Sigmoid colon (tissue), 7 donors: ENCODE measurements at places on chromosomes 1 and 21. TPM values are rescaled to one million over a fixed set of nuclear protein-coding genes. Genes with fewer than 3 reads are reported as not detected.

DNA sequence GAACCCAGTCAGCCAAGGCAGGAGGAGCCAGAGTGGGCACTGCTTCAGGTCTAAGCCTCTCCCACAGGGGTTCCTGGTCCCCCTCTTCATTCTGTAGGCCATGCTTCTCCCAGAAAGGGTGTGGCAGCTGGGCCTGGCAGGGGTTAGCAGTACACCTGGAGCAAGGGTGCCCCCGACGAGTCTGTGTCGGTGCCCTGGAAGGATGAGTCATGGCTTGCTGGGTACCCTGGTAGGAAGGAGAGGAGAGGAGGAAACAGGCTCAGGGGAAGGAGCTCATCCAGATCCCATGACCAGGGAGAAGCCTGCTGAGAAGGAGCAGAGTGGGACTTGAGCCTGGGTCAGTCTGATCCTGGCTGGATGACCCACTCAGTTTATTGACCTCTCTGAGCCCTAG lies 10.3 kb downstream of the KDF1 start:
- no peak overlapping the region for H3K4me3 ChIP-seq
- H3K4me1 ChIP-seq = no peaks in the 10 kb centered on the region
- no peak for DNase-seq
- H3K27me3 ChIP-seq = no peaks in the 10 kb centered on the region

GRCh38 chr1:96487971-96488370 lies 233.6 kb upstream of the PTBP2 start:
- peaks cover 54% of the 10 kb centered on the region for H3K4me1 ChIP-seq
- no peak overlapping the region for H3K4me3 ChIP-seq
- H3K27ac ChIP-seq = peak overlapping the region; percentile 79
- no peaks in the 10 kb centered on the region for H3K27me3 ChIP-seq
- no peaks in the 10 kb centered on the region for H3K36me3 ChIP-seq
- peak; percentile 69 for DNase-seq

DNA sequence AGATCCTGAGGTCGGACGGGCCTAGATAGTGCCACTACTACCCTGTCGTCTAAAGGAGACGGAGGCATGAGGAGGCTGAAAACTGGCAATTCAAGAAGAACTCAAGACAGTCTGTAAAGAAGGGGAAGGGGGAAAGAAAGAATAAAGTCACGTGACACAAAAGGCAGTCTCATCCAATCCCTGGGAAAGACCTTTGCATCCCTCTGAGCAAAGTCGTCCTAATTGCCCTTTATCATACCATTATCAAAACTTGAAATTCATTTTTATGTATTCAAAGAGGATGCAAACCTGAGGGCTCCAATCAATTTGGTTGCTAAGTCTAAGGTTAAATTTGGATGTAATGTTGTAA lies 2.2 kb downstream of the DUSP10 start:
- DNase-seq = no peak
- peaks cover 9% of the 10 kb centered on the region for H3K36me3 ChIP-seq
- peak overlapping the region; percentile 97 for H3K27ac ChIP-seq
- no peaks in the 10 kb centered on the region for H3K27me3 ChIP-seq
- H3K4me1 ChIP-seq = peaks cover 68% of the 10 kb centered on the region

Gene TFF3
- polyA plus RNA-seq = 3,772 TPM

DNA sequence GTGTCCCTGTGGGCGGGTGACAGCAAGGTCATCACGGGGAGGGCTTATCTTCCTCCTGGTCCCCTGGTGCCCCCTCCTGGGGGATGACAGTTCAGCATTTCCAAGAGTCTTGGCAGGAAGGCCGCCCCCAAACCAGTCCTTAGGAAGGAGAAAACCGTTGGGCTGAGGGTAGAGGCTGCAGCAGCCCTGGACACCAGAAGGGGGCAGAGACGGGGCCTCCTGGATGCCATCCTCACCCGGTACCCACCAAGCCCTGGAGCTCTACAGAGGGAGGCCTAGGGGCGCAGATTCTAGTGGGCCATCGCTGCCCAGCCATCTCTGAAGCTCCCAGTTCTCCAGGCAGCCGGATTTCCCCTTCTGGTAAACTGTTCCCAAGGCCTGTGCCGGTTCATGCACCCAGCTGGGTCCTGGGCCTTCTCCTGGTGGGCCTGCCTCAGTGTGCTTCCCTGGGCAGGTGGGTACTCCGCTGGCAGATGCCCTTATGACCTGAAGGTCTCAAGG lies 14.8 kb upstream of the ZNF669 start:
- no peak overlapping the region for H3K4me3 ChIP-seq
- H3K4me1 ChIP-seq = no peaks in the 10 kb centered on the region
- no peaks in the 10 kb centered on the region for H3K36me3 ChIP-seq
- no peak overlapping the region for H3K27ac ChIP-seq
- DNase-seq = no peak

- peaks cover 24% of the 10 kb centered on the region for H3K4me1 ChIP-seq
- no peak overlapping the region for H3K4me3 ChIP-seq
- no peaks in the 10 kb centered on the region for H3K27me3 ChIP-seq
- no peak overlapping the region for H3K27ac ChIP-seq
- no peak for DNase-seq
Measured at GRCh38 chr1:192795916-192796618, 12.8 kb upstream of the RGS2 start.

DNA sequence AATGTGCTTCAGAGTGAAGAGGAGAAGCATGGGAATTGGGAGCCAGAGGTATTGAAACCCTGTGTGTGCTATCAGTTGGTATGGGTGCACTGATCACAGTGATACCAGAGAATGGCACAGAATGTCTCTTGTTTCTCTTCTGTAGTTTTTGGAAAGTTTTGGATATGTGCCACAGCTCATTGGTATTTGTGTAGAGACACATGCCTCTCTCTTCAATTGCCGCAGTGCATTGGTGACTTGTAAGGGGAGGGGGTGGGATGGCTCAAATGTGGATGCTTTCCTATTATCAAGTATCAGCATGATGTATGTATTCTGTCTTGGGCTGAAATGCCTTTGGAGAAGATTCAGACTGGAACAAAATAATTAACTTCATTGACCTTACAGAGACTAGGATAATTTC lies 101.0 kb downstream of the HMCN1 start:
- H3K4me1 ChIP-seq = no peaks in the 10 kb centered on the region
- no peak overlapping the region for H3K4me3 ChIP-seq
- no peaks in the 10 kb centered on the region for H3K27me3 ChIP-seq
